ENCODE measurements at places on chromosomes 3 and 15.

GRCh38 chr3:183210341-183210740 lies 42.7 kb upstream of the B3GNT5 start:
- no peak for DNase-seq

DNA sequence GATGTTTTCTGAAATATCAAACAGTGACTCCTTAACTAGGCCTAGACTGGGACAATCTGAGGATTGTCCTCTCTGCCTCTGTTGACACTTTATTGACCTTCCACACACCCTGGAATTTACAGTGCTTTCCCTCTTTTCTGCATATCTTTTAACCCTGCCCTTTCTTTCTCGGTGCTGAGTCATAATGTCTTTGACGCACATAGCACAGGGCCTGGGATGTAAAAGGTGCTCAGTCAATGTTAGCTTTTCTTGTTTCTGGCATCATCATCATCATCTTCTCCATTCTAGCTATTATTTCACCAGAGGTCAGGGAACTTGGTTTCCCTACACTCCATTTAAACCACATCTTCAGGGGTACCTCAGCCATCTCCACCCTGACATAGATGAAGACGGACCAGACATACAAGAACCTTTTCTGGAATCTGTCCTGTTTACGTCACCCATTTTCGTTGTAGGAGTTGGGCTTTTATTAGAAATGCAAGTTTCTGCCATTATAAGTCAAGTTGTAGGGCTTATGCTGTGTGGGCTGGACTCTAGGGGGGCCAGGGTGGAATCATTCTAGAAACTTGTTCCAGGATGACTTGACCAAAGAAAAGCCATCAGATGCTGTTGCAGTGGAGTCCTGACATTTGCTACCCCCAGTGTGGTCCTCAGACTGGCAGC lies 46.6 kb downstream of the ZBTB38 start:
- no peak for DNase-seq

DNA sequence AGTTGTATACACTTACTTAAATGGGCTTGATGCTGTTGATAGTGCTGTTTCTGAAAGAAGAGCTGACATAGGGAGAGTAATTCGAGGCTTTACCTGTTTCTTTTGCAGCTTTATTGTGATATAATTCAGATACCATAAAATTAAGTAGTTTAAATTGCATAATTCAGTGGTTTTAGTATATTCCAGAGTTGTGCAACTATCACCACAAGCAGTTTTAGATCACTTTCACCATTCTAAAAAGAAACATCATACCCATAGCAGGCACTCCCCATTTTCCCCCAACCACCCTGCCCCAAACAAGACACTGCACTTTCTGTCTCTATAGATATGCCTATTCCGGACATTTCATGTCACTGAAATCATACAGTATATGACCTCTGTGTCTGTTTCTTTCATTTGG lies 98.5 kb downstream of the MTHFS start:
- no peak for DNase-seq

DNA sequence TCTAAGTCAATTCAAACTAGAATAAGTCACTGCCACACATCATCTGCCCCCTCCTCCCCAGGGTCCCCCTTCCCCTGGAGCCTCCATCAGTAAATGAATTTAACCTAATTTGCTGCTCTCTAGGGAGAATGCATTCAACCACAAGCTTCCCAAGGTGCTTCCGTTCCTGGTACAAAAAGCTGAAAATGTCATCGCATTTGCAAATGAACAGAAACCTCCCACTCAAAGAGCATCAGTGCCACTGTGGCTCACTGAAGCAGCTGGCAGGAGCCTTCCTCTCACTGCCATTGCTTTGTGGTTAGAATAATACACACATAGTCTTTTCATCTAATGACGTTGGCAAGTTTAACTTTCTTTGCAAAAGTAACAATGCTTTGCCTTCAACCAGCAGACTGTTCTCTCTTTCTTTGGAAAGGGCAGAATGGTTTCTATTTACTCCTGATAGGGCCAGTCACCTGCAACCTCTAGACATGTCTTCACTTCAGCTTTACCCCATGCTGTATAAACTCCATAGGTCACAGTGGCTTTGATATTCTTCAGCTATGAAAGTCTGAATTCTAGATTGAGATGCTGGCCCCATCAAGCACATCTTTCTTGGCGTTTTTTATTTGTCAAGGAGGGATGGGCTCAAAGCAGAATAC lies 238.1 kb downstream of the CPNE4 start:
- DNase-seq = no peak

GRCh38 chr3:15120986-15121385 lies 22.0 kb upstream of the RBSN start:
- DNase-seq = peak; percentile 21

- DNase-seq = no peak
Measured at GRCh38 chr3:172347895-172348679, 100.2 kb downstream of the GHSR start.

- no peak for DNase-seq
Measured at GRCh38 chr15:81532001-81532400, 158.0 kb upstream of the TMC3 start.

DNA sequence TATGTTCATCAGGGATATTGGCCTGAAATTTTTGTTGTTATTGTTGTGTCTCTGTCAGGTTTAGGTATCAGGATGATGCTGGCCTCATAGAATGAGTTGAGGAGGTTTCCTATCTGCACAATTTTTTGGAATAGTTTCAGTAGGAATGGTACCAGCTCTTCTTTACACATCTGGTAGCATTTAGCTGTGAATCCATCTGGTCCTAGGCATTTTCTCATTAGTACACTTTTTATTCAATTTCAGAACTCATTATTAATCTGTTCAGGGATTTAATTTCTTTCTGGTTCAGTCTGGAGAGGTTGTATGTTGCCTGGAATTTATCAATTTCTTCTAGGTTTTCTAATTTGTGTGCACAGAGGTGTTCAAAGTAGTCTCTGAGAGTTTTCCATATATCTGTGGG lies 57.0 kb downstream of the STRIT1 start:
- no peak for DNase-seq

DNA sequence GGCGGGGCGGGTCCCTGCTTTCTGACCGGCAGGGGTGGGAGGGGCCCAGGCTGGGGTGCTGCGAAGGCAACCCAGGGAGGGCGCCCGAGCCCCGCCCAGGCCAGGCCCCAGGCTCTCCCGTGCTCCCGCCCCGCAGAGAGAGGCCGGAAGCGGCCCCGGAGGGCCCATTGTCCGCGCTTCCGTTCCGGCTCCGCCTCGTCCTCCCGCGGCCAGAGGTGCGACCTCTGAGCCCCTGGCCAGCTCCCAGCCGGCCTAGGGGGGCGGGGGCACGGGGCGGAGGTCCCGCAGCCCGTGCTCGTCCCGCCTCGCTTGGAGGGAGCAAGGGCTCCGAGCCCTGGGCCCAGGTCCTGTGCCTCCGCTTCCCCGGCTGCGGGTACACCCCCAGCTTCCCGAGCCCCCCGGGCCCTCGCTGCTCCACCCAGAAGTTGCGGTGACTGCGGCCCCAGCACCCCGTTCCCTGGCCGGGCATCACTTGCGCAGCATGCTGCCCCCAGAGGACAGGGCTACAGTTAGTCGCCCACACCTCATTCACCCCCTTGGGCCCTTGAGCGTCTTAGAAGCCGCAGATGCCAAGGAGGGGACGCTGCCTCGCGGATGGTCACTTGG lies 20.4 kb upstream of the PLXND1 start:
- DNase-seq = peak; percentile 69

- no peak for DNase-seq
Measured at GRCh38 chr3:62604751-62605351, 231.5 kb upstream of the FEZF2 start.

DNA sequence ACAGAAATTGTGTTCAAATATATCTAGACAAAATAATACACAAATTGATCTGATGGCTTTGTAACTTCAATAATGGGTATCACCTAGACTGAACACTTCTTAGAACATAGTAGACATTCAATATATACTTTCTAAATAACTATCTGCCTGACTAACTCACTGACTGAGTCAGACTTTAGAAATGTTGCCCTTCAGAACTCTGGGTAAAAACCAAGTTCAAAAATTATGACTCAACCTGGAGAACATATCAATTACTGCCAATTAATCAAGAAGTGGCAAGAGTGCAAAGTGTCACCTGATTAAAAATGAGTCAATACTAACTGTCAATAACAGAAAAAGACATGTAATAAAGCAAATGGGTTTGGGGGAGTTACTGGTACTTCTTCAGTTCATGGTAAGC lies 144.6 kb upstream of the TMCO5A start:
- DNase-seq = no peak

- DNase-seq = no peak
Measured at GRCh38 chr3:150439657-150440056, 31.6 kb downstream of the TSC22D2 start.

GRCh38 chr3:65675011-65675410 lies 363.7 kb downstream of the MAGI1 start:
- no peak for DNase-seq

- no peak for DNase-seq
Measured at GRCh38 chr3:187828579-187829452, 83.5 kb upstream of the BCL6 start.

- DNase-seq = no peak
Measured at GRCh38 chr3:69510481-69511030, 124.7 kb upstream of the FRMD4B start.

DNA sequence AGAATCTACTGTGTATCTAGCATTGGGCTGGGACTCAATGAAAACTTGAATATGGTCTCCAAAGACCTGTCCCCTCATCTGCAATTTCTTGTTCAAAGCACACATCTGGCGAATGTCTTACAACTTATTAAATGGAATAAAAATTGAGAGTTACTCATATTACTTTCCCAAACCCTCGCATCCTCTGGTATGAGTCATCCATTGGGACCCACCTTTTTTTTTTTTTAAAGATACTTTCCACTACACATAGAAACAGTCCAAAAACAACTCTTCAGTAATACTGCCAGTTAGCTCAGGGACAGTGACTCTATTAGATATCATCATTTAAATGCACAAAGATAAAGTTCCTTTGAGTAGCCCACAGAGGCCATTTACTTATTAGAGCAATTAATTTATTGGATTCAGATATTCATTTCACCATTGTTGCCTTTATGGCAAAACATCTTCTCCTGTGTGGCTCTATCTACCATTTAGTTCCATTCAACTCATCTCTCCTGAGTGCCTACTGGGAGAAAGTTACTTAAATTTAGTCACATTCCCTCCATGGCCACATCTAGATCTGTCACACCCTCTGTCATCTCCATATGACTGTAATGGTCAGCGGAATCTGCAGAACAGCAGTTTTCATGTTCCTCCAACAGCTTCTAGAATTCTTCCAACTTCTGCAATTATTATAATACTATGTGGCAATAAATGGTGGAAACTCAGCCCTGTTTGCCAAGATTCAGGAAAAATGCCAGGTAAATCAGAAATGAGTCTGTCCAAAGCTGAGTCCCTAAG lies 77.9 kb upstream of the ARHGEF3 start:
- DNase-seq = no peak

GRCh38 chr3:56787784-56788256 lies 13.9 kb downstream of the ARHGEF3 start:
- DNase-seq = no peak

DNA sequence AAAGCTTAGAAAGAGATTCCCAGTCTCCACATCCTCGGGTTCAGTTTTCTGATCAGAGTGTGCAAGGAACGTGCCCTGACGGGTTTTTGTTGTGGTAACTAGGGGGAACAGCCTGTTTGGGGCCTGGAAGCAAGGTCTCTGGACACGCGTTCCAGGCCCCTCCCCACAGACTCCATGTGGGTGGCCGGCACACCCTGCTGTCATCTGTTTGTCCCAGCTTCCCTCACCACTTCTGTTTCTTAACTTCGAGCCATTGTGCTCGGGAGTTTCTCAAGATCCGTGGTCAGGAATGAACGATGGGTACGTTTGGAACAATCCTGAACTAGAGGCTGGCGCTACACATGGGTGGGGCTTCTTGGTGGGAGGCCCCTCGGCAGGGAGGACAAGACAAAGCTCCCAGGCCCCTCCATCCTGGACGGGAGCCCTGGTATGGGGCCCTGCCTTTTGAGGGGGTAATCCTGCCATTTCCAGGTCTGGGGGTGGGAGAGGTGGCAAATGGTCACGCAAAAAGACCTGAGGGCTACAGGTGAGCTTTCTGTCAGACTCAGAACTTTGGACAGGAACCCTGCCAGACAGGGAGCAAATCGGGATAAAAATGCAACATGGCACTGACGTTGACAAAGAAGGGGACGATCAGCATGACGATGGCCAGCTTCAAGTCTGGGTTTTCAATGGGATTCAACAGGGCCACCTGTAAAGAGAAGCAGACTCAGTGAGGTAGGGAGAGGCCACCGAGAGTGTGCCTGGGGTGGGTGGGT lies 8.5 kb upstream of the MUSTN1 start:
- DNase-seq = no peak

GRCh38 chr3:155184011-155184410 lies 103.9 kb downstream of the MME start:
- DNase-seq = no peak

DNA sequence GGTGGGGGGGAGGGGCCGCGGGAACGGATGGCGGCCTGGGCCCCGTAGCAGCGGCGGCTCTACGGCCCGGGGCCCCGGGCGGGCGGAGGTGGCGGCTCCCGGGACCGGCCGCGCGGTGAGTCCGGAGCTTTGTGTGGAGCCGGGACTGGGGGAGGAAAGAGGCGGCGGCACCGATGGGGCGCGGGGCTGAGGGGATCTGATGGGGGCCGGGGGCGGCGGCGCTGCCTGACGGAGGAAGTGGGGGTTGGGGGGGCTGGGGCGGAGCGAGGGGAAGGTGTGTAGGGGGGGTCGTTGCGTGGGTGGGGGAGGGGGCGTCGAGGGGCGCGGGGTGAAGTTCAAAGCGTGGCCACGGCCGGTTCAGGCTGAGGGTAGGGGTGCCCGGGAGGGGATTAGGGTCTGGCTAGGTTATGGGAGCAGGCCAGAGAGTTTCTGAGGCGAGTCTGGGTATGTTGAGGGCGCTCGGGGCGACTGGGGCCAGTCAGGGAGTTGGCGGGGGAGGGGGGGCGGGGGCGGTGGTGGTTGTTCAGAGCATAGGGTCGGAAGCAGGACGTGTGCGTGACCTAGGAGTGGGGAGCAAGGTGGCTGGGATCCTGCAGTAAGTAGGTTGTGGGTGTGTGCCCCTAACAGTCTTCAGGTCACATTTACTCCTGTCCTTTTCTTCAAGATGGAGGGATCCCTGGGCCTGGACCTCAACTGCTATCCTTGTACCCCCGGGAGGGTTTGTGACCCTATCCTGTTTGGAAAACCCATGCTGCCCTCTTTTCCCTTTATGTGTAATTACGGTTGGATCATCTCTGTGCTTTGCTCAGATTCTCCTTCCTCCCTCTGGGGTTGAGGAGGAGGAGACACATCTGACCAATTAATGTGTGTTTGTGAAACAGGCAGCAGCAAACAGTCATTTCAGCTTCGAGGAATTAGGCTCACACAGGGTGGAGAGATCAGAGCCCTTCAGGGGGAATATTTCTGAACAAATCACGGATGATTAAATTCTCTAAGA lies 644 bp downstream of the ZNF609 start:
- DNase-seq = peak; percentile 46

DNA sequence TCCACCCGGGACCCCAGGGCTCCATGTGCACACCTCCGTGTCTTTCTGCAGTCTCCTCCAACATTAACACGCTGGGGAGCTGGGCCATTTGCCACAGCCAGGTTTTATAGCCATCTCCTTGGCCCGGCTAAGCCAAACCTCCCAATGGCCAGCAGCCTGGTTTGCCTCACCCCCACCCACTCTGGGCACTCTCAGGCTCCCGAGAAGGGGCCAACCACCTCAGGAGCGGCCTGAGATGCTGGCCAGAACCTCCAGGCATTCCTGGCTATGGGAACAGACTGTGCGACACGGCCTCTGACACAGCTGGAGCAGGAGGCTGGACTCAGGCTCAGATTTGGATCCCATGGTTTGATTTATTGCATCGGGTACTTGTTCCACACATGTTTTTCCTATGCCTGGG lies 289.7 kb downstream of the RPLP1 start:
- no peak for DNase-seq

GRCh38 chr15:48800811-48801455 lies 9.9 kb downstream of the CEP152 start:
- DNase-seq = no peak

GRCh38 chr3:171506743-171507319 lies 46.6 kb upstream of the TNIK start:
- no peak for DNase-seq

Data from NCI-H2081 (cell line).